ENCODE measurements at places on chromosomes 16 and 17.
A peak's percentile ranks its signal among the peaks of the same experiment; 100 is the strongest.

DNA sequence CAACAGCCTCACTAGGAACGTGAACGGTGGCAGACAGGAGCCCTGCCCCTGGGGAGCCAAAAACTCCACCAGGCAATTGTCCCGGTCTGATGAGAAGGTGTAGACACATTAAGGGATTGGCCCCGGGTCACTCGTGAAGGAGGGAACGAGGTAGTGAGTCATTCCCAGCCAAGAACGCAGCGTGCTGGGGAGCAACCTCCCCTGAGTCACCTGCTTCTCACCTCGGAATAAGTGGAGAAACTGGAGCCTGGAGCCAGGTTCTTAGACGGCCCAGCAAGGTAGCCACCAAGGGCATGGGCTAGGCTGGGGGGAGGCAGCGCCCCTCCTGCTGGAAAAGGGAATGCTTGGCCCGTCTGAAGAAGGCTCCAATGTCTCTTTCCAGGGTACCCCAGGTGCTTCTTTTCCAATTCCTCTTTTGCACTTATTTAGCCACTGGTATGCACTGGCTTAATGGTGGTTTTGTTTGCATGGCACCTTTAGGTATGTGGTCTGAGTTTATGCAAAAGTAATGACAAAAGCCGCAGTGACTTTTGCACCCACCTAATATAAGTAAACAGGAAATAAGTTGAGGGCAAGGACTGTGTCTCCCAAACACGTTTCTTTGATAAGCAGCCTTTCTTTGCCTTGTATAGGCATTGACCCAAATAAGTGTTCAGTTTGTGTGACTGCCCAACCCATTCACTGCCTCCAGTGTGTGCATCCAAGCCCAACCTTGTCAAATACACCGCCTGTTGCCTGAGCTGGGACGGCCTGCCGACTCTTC is 1.8 kb upstream of the HELZ start:
- DNase-seq: peak; percentile 76

DNA sequence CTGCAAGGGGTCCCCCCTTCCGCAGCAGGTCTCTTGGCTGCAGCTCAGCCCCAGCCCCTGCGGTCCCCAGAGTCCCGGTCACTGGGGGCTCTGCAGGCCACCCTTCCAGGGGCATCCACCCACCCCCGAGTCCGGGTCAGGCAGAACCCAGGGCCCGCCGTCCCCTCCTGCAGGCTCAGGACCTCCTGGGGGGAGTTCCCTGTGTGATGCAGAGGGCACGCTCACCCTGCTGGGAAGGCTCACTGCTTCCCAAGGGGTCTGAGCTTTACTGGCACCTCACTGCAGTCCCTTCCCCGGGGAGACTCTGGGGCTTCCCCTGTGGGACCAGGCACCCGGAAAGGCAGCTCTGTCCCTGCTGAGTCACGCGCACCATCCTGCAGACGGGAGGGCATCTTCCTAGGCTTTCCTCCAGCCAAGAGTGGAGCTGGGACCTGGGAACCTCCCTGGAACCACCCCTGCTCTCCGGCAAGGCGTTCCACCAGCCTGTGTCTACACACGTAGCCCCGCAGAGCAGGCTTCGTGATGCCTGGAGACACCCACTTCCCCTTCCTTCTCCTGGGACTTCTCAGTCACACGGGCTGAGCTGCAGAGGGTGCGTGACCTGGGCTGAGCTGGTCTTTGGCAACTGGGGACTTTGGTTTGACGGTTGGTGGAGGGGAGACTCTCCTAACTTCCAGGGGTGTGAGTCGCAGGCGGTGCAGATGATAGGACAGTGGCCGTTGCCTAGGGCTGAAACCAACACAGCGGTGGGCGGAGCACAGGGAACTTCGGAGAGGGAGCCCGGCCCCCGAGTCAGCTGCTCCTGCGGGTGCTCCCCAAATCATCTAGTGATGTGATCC is 23.4 kb downstream of the SLC25A10 start:
- DNase-seq: peak; percentile 73

GRCh38 chr17:3834811-3835210 is 11.2 kb downstream of the NCBP3 start:
- no peak for DNase-seq

- no peak for DNase-seq
These were observed 49.1 kb upstream of the ACSF3 start for GRCh38 chr16:89044418-89045180.

DNA sequence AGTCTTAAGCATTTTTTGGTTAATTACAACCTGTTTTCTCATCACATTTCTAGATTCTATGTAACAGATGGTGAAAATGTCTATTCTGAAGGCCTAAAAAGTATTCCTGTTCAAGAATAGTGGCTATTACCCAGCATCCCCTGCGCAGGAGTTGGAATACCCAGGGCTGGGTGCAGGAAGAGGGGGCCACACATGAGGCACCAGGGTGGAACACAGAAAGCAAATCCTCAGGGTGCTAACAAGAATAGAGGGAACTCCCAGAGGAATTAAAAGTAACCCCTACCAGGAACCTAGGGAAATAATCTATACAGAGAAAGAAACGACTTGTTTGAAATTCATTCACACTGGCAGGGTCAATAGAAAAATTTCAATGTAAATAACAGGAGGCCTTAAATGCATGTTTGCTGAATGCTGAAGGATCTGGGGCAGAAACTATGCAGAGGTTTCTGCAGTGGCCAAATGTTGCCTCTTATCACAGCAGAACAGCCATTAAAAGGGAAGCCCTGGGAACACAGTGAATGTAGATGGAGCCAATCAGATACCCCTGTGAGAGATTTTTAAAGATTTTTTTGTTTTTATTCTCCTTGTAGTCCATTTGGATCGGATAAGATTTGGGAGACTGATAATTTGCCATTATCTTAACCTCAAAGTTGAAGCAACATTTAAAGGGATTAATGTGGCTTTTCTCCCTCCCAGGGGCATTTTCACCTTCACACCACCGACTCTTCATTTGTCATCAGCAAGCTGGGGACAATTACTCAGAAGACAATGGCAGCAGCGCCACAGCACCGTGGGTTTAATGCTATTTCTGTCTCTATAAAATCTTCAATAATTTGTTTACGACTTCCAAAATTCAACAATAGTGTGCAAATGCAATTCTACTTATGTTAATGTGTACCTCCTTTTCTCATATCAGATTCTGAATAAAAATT is 196.0 kb upstream of the PSMD7 start:
- no peak for DNase-seq

Data from ureter (tissue), 1 donor.